ELF-1 (cell line): ENCODE measurements at places on chromosomes 16 and 17.

GRCh38 chr16:247027-247426 is 12.4 kb downstream of the FAM234A start:
- DNase-seq: no peak

GRCh38 chr17:73595479-73595878 is 48.8 kb downstream of the SDK2 start:
- peak; percentile 74 for DNase-seq

DNA sequence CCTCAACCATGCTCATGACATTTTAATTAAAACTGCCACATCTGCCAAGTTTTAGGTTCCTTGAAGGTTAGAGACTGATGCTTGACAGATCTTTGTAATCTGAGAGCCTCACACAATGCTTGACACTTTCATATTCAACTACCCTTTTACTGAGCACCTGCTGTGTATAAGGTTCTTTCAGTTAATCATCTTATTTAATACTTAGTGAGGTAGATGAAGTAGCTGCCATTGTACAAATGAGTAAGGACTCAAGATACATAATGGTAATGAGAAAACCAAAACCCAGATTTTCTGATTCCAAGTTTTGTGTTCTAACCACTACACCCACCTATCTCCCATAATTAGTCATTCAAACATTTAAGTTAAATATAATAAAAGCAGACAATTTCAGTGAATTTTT is 35.4 kb upstream of the ARL6IP1 start:
- DNase-seq: no peak

GRCh38 chr16:86850670-86851069 is 272.3 kb downstream of the FOXL1 start:
- peak; percentile 37 for DNase-seq

- DNase-seq: peak; percentile 40
Measured at GRCh38 chr17:3892095-3892998, 506 bp downstream of the CAMKK1 start.

DNA sequence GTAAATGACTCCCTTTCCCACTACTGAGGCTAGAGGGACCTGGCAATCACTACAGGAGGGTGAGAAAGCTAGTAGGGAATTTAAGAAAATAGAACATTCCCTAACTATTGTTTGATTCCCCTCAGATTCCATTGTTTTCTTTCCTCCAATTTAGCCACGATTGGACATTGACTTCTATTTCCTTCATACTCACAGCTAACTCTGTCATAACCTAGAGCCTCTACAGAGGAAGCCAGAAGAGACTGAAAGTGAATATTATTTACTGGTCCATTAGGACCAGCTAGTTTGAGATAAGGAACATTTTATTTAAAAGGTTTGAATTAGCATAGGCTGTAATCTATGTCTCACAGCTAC is 14.9 kb downstream of the SNF8 start:
- no peak for DNase-seq

GRCh38 chr16:30780021-30780420 is 7.0 kb downstream of the ZNF629 start:
- no peak for DNase-seq

DNA sequence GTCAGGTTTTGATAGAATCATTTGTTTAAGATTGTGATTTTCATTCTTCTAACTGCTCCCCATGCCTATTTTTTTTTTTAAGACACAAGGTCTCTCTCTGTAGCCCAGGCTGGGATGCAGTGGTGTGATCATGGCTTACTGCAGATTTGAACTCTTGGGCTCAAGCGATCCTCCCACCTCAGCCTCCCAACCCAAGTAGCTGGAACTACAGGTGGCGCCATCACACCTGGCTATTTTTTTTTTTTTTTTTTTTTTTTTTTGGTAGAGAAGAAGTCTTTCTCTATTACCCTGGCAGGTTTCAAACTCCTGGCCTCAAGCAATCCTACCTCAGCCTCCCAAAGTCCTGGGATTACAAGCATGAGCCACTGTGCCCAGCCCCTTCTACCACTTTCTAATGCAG is 223.3 kb downstream of the CBLN1 start:
- DNase-seq: no peak

- DNase-seq: peak; percentile 71
Measured at GRCh38 chr16:84284154-84284722, 10.4 kb upstream of the WFDC1 start.

DNA sequence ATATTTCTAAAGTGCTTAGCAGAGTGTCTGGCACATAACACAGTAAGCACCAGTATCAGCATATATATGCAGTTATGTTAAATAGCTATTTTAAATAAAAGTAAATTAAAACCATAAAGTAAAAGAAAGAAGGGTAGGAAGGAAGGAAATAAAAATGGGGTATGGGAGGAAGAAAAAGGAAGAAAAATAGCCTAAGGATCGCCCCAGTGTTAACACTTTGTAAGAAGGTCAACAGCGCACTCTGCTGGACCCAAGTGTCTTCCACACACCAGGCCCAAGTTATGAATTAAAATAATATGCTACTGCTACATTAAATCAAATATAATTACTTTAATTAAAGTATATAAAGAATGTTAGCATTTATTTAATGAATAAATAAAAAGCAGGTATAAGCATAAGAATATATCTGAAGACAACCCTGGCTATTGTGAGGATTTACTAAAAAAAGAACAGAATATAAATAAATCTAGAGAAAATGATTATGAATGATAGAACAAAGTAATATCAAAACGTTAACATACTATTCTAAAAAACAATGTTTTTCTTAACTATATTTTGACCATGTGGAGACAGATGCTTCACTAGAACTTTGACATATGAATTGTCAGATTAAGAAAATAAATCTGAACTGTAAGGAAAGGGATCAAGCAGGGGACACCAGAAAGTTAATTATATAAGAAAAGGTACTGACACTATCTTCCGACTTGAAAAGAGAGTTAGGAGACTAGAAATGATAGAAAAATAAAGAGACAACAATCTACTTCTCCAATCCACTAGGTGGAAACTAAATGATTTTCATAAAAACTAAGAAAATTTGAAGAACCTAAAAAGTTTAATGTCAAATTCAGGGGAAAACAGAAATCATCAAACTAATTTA is 25.9 kb downstream of the BRIP1 start:
- peak; percentile 23 for DNase-seq

DNA sequence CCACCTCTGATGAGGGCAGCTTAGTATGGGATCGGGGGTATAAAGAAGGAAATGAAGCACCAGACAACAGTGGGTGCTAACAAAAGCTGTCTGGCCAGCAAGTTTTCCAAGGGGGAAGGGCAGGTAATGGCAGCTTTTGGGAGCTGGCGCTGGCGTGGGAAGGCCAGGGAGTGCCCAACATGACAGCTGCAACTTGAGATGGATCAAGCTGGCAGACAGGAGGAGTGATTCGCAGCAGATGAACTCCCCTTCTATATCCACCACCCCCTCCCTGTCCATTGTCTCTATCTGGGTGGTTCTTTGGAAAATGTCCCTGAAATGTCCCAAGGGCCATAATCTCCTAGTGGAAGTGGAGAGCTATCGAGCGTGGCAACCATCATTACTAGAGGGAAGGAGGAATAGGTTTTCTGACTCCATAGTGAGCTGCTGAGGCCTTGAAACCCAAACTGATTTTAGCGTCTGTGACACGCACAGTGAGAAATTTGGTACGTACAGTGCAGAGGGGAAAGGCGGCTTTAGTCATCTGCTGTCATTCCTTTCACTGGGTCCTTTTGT is 4.8 kb upstream of the INPP5K start:
- no peak for DNase-seq

- DNase-seq: peak; percentile 67
Measured at GRCh38 chr17:78645421-78646295, 68.5 kb upstream of the DNAH17 start.
